ENCODE measurements at places on chromosomes 7 and 10. TPM values are rescaled to one million over a fixed set of nuclear protein-coding genes. Genes with fewer than 3 reads are reported as not detected.
A peak's percentile ranks its signal among the peaks of the same experiment; 100 is the strongest.

- no peak overlapping the region for H3K27ac ChIP-seq
- H3K4me3 ChIP-seq, result no peak overlapping the region
- no peaks in the 10 kb centered on the region for H3K36me3 ChIP-seq
- no peak for DNase-seq
These were observed 495.2 kb downstream of the PLXNA4 start for GRCh38 chr7:132080967-132081668.

MYOF gene
- total RNA-seq, result 0.54 TPM

TSC22D4 gene
- total RNA-seq, result 22.6 TPM

DNA sequence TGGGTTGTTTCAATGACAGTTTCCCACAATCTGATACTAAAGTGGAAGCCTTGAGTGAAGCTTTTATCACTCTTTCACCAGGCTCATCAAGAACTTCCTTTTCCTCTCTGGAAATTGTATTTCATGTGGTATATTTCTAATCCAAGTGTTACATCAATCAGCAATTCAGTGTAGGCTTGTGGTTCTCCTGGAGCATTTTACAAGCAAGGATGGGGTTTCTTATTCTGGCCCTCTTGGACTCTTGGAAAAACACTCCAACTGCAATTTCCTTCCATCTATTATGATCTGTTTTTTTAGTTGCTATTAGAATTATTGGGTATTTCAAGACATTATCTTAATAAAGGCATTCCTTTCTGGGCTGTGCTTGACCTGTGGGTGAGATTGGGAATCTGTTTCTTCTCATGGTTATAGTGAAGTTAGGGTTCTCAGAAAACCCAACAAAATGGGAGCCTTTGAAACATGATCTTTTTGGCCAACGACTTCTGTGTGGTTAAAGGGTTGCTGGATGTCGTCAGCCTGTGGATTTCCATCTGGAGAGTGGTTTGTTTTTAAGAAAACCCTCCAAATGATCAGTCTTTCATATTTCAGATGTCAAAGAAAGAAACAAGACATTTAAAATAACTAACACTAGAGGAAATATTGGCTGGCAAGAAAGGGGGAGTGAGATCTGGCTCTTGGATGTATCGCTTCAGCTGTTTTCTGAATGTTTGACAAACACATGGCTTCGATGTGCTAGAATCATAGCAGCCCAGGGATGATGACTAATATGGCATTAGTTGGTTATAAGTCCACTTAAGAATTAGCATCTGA is 540.2 kb downstream of the LRMDA start:
- no peaks in the 10 kb centered on the region for H3K27me3 ChIP-seq
- no peak overlapping the region for H3K27ac ChIP-seq
- H3K36me3 ChIP-seq, result no peaks in the 10 kb centered on the region
- H3K4me3 ChIP-seq, result no peak overlapping the region
- peaks cover 10% of the 10 kb centered on the region for H3K4me1 ChIP-seq
- no peak for DNase-seq

SLC18A3 gene
- total RNA-seq, result 0.12 TPM

SORBS1 gene
- 35.9 TPM for total RNA-seq

GRCh38 chr10:76010703-76011102 is 579.3 kb downstream of the LRMDA start:
- H3K36me3 ChIP-seq, result no peaks in the 10 kb centered on the region
- no peak for DNase-seq
- no peak overlapping the region for H3K27ac ChIP-seq
- H3K27me3 ChIP-seq, result no peaks in the 10 kb centered on the region

- no peak overlapping the region for H3K4me3 ChIP-seq
- no peaks in the 10 kb centered on the region for H3K36me3 ChIP-seq
- no peak for DNase-seq
- no peak overlapping the region for H3K27ac ChIP-seq
These were observed 78.1 kb upstream of the PHYHIPL start for GRCh38 chr10:59098387-59098786.

GRCh38 chr7:82593780-82594179 is 150.2 kb upstream of the CACNA2D1 start:
- H3K36me3 ChIP-seq, result no peaks in the 10 kb centered on the region
- no peak overlapping the region for H3K27ac ChIP-seq
- peaks cover 5% of the 10 kb centered on the region for H3K4me1 ChIP-seq
- H3K27me3 ChIP-seq, result no peaks in the 10 kb centered on the region
- no peak for DNase-seq

OR6B1 gene
- not detected for total RNA-seq

DNA sequence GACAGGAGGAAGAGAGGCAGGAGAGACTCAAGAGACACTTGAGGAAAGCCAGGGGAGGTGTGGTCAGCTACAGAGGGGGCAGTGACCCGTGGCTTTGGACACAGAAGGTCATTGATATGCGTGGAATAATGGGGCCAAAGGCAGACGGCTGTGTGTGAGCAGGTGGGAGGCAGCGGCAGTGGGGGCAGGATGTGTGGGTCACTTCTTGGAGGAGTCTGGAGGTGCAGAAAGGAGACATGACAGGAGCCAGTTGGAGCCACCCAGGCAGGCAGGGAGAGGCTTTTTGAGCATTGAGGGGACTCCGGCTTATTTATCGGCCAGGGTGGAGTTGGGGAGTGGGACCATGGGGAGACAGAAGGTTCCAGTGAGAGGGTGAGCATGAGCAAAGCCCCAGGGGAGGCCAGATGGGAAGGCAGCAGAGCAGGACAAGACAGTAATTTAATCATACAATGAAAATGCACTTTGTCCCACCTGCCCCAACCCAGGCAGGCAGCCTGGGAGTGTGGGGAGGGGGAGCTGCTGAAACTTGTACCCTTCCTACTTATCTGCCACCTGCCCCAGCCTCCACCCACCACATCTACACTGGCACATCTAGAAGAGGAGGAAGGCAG is 5.0 kb downstream of the LDB3 start:
- no peak overlapping the region for H3K4me3 ChIP-seq
- DNase-seq, result no peak
- H3K36me3 ChIP-seq, result no peaks in the 10 kb centered on the region

GRCh38 chr7:151381348-151382078 is 28.3 kb downstream of the WDR86 start:
- H3K36me3 ChIP-seq, result no peaks in the 10 kb centered on the region
- peaks cover 18% of the 10 kb centered on the region for H3K4me1 ChIP-seq
- peak overlapping the region; percentile 66 for H3K4me3 ChIP-seq
- peak; percentile 85 for DNase-seq

DNA sequence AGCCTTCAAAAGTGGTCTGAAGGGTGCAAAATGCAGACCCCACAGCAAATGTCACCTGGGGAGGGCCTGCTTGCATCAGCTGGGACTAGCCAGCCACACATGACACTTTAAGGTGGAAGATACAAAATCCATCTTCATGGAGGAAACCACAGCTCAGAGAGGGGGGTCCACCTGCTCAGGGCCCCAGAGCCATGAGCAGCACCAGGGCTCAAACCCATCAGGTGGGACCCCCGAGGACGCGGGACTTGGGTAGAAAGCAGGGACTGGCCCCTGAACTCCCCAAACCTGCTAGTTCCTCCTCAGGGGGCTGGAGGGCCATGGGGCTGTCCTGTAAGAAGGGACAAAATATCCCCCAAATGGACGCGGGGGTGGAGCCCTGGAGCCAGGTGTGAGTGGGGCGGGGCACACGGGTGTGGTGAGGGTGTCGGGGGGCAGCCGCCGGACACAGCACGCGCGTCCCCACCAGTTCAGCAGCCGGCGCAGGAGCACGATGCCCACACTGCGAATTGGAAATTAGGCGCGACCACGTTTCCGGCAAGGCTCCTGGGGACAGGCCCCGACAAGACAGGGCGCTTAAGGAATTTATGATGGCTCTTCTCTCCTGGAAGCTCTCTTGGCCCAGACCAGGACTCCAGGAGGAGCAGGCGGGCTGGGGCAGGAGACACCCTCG is 8.0 kb downstream of the PDGFA start:
- no peak overlapping the region for H3K4me3 ChIP-seq
- peaks cover 24% of the 10 kb centered on the region for H3K4me1 ChIP-seq
- H3K27me3 ChIP-seq, result no peaks in the 10 kb centered on the region
- H3K36me3 ChIP-seq, result no peaks in the 10 kb centered on the region
- H3K27ac ChIP-seq, result no peak overlapping the region

DNA sequence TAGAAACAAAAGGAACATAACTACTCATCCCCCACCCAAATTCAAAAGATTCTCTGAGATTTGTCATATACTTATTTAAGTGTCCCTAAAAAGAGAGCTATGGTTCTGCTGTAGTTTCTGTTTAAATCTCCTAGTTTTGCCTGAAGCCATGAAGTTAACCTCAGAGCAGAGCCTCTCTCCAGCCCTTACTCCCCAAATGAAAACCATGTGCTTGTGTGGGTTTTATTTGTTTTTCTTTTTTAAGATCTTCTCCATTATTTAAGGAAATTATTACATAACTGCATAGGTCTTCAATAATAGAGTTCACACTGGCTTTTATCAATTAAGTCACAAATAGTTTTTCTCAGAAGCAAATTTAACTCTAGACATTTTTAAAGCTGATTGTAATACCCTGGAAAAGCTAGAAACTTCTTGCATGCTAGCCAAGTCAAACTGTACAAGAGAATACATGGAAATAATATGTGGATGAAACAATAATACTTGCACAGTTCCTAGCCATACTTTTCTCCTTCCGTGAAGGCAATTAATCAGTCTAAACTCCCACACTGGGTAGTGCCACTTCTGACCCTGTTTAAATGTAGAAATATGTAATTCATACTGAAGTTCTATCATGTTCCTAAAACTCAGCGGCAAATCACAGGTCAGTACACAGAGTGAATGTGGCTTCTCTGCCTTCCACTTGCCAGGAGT is 579.7 kb downstream of the SUGCT start:
- DNase-seq, result no peak
- H3K4me3 ChIP-seq, result no peak overlapping the region
- H3K27me3 ChIP-seq, result no peaks in the 10 kb centered on the region
- no peaks in the 10 kb centered on the region for H3K36me3 ChIP-seq
- H3K27ac ChIP-seq, result no peak overlapping the region

PTF1A gene
- total RNA-seq, result not detected

DNA sequence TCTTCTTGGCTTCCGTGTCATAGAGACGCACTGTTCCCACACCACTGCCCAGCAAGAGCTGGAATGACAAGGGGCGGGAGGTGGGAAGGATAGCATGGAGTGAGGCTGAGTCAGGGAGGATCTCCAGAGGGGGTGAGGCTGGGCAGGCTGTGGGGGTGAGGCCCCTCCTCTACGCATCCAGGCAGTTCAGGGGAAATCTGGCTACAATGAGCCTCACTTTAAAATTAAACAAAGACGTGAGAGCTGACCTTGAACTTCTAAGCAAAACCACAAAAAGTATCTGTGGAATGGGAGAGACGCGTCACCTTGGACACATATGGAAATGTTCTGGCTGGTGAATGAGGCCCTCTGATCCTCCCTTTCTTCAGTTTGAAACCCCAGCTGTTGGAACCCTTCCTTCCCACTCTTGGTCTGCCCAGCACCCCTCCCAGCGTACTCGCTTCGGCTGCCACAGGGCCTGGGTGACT is 17.7 kb downstream of the WDR91 start:
- no peak overlapping the region for H3K4me3 ChIP-seq
- DNase-seq, result no peak
- H3K27ac ChIP-seq, result no peak overlapping the region
- H3K36me3 ChIP-seq, result peaks cover 7% of the 10 kb centered on the region

SPDYE2B gene
- total RNA-seq, result not detected

PLEKHS1 gene
- total RNA-seq, result not detected

GRCh38 chr7:50791363-50791937 is 8.8 kb upstream of the GRB10 start:
- H3K36me3 ChIP-seq, result no peaks in the 10 kb centered on the region
- 0 out of 2 replicates have a peak overlapping the region, but pooled peaks have one; percentile 42 for H3K27ac ChIP-seq
- peaks cover 38% of the 10 kb centered on the region for H3K4me1 ChIP-seq
- no peak for DNase-seq
- peak overlapping the region; percentile 84 for H3K4me3 ChIP-seq

CALML5 gene
- not detected for total RNA-seq

TMEM176A gene
- total RNA-seq, result not detected

GRCh38 chr10:34080485-34081346 is 734.4 kb downstream of the PARD3 start:
- no peaks in the 10 kb centered on the region for H3K27me3 ChIP-seq
- DNase-seq, result no peak
- H3K4me3 ChIP-seq, result no peak overlapping the region
- H3K36me3 ChIP-seq, result no peaks in the 10 kb centered on the region
- H3K27ac ChIP-seq, result no peak overlapping the region
- H3K4me1 ChIP-seq, result no peaks in the 10 kb centered on the region

DNA sequence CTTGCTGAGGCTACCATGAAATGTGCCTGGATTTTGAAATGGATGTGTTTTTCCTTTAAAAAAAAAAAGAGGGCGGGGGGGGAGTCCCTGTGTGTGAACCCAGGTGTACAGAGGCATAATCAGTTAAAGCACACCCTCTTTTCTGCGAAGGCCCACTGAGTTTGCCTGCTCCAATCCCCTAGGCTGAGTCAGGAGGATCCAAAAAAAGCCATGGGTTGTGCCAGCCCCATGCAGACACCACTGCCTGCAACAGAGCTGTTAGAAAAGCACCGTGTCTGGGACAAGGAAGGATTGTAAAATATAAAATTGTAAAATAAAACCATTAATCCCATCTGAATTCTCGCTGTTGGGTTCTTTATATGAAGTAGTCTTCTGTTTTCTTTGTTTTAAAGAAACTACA is 217.9 kb downstream of the ADAM12 start:
- no peak overlapping the region for H3K27ac ChIP-seq
- no peaks in the 10 kb centered on the region for H3K27me3 ChIP-seq
- H3K4me3 ChIP-seq, result no peak overlapping the region
- no peaks in the 10 kb centered on the region for H3K36me3 ChIP-seq
- DNase-seq, result no peak

RNF32 gene
- total RNA-seq, result 0.56 TPM

ACBD7 gene
- total RNA-seq, result 24.1 TPM

- H3K4me3 ChIP-seq, result no peak overlapping the region
- H3K4me1 ChIP-seq, result peaks cover 4% of the 10 kb centered on the region
- H3K27me3 ChIP-seq, result no peaks in the 10 kb centered on the region
- no peaks in the 10 kb centered on the region for H3K36me3 ChIP-seq
These were observed 93.3 kb downstream of the CHST15 start for GRCh38 chr10:123999956-124000615.

GRCh38 chr10:34547291-34547690 is 267.8 kb downstream of the PARD3 start:
- H3K36me3 ChIP-seq, result no peaks in the 10 kb centered on the region
- no peak overlapping the region for H3K27ac ChIP-seq
- H3K27me3 ChIP-seq, result no peaks in the 10 kb centered on the region
- no peak for DNase-seq
- peaks cover 27% of the 10 kb centered on the region for H3K4me1 ChIP-seq

GRCh38 chr10:62818426-62819011 is 2.4 kb upstream of the EGR2 start:
- peaks cover 70% of the 10 kb centered on the region for H3K27me3 ChIP-seq
- peaks cover 7% of the 10 kb centered on the region for H3K4me1 ChIP-seq
- DNase-seq, result peak; percentile 73
- peak overlapping the region; percentile 66 for H3K4me3 ChIP-seq

DNA sequence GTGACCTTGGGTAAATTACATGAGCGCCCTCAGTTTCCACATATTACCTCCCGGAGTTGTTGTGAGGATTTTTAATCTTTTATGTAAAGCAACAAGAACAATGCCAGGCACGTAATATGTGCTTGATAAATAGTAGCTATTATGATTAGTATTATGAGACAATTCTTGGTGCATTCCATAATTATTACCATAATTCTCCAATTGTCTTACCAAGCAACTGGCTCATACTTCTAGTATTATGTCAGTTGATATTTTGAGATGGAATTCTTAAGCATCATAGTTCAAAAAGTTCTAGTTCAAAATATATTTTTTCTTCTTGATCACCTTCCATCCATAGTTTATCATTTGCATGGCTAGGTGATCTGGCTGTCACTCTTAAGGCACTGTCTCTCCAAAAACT is 259.0 kb downstream of the BBS9 start:
- no peaks in the 10 kb centered on the region for H3K27me3 ChIP-seq
- H3K27ac ChIP-seq, result no peak overlapping the region
- H3K4me3 ChIP-seq, result no peak overlapping the region
- no peaks in the 10 kb centered on the region for H3K4me1 ChIP-seq
- DNase-seq, result no peak

- no peaks in the 10 kb centered on the region for H3K4me1 ChIP-seq
- H3K27me3 ChIP-seq, result no peaks in the 10 kb centered on the region
- H3K36me3 ChIP-seq, result no peaks in the 10 kb centered on the region
- no peak overlapping the region for H3K27ac ChIP-seq
These were observed 198.6 kb upstream of the FRMD4A start for GRCh38 chr10:14529351-14529750.

All from GM23338 (cell line).